ENCODE measurements at places on chromosomes 7 and 10.

- DNase-seq = no peak
Observed at GRCh38 chr10:112218960-112219359, 35.4 kb upstream of the GPAM start.

- no peak for DNase-seq
Observed at GRCh38 chr7:138276891-138277290, 183.2 kb upstream of the TRIM24 start.

- peak; percentile 31 for DNase-seq
Observed at GRCh38 chr7:130668258-130669084, at the start of gene COPG2. Gene COPG2 (minus strand): TSS chr7:130668748. CDS start chr7:130668668, 80 bp downstream.

GRCh38 chr10:69372126-69372980 lies 44.4 kb downstream of the TACR2 start:
- no peak for DNase-seq

GRCh38 chr7:96361116-96361857 lies 39.4 kb upstream of the SLC25A13 start:
- DNase-seq = no peak

Measured in stimulated activated CD4-positive, alpha-beta T cell treated with anti-CD3 and anti-CD28 coated beads, Interleukin-1b, Interleukin-23, amount 100 ng/mL, for 1 hour (primary cell).